Activated CD4-positive, alpha-beta T cell treated with anti-CD3 and anti-CD28 coated beads for 4 hours (primary cell): ENCODE measurements at places on chromosomes 6 and 20.

- DNase-seq: no peak
These were observed 71.9 kb upstream of the SLCO4A1 start for GRCh38 chr20:62570403-62570802.

DNA sequence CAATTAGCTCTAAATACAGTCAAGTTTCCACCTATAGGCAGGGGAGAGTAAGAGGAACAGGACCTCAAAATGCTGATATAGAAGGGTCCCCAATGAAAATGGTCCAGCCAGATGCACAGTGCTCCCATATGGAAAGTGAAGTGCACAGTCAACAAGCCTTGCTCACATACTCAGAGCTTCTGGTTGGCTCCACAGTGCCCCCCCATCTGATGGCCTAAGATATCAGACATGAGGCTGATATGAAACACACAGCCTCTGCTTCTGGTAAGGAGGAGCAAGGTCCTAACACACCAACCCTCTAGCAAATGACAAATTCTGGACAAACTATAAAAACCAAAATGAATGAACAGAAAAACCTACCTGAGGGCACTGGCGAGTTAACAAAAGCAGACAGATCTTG lies 111.4 kb upstream of the EMILIN3 start:
- no peak for DNase-seq

- DNase-seq: peak; percentile 98
These were observed 3.1 kb upstream of the GPSM3 start for GRCh38 chr6:32195652-32195901.

DNA sequence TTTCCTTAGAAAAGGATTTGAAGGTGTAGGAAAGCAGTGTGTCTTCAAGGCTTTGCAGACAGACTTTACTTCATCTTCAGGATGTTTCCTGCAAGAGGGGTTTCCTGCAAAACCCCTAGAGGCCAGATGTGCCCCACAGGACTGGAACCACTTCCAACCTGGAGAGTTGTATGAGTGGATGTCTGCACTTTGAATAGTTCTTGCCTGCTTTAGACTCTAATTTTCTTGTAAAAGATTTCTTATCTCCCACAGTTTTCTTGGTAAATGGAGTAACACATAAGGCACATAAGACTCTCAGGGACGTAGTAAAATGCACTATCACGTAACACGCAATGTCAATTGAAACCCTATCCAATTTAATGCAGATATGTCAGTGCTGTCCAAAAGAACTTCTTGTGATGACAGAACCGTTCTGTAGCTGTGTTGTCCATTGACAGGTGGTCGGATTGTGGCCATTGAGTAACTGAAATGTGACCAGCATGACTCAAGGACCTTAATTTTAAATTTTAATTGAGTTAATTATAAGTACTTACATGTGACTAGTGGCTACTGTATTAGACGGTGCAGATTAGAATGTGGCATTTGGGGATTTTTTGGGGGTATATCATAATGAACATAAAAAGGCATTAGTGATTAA lies 118.7 kb downstream of the JARID2 start:
- no peak for DNase-seq

GRCh38 chr6:139829576-139829975 lies 455.1 kb upstream of the CITED2 start:
- no peak for DNase-seq

- DNase-seq: no peak
These were observed 436 bp downstream of the CAGE1 start for GRCh38 chr6:7389162-7389450.

DNA sequence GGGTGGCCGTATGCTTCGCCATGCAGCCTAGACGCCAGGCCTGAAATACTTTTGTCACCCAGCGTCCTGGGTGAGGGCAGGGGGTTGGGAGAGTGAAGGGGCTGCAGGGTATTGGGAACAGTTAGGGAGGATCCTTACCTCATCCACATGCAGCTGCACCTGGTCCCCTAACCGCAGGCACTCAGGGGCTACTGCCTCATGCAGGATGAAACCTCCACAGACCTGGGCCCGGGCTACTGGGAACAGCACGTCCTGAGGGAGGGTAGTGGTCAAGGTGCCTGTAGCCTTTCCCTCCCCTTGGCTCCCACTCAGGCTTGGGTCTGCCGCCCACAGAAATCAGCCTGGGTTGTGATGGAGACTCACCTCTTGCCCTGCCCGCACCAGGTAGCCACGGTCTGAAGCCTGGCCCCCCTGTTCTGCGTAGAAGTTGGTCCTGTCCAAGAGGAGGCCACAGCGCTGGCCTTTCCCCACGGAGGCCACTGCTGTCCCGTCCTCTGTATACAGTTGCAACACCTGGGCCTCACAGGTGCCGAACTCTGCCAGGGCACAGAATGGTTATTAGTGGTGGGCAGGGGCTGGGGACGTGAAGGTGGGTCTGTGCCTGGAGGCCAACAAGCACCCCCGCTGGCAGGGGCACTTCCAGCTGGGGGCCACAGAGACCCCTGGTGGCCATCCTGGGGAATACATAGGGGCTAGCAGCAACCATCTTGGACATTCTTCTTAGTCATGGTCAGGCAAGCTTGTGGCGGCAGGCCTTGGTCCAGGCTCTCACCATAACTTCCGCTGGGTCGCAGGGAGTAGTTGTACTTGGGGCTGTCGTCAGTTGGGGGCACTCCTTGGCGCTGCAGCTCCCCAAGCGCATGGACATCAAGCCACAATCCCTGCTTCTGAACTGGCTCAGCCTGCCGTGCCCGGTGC lies 8.6 kb downstream of the AARS2 start:
- peak; percentile 42 for DNase-seq

- DNase-seq: no peak
These were observed 101.1 kb upstream of the TAB2 start for GRCh38 chr6:149216459-149216858.

DNA sequence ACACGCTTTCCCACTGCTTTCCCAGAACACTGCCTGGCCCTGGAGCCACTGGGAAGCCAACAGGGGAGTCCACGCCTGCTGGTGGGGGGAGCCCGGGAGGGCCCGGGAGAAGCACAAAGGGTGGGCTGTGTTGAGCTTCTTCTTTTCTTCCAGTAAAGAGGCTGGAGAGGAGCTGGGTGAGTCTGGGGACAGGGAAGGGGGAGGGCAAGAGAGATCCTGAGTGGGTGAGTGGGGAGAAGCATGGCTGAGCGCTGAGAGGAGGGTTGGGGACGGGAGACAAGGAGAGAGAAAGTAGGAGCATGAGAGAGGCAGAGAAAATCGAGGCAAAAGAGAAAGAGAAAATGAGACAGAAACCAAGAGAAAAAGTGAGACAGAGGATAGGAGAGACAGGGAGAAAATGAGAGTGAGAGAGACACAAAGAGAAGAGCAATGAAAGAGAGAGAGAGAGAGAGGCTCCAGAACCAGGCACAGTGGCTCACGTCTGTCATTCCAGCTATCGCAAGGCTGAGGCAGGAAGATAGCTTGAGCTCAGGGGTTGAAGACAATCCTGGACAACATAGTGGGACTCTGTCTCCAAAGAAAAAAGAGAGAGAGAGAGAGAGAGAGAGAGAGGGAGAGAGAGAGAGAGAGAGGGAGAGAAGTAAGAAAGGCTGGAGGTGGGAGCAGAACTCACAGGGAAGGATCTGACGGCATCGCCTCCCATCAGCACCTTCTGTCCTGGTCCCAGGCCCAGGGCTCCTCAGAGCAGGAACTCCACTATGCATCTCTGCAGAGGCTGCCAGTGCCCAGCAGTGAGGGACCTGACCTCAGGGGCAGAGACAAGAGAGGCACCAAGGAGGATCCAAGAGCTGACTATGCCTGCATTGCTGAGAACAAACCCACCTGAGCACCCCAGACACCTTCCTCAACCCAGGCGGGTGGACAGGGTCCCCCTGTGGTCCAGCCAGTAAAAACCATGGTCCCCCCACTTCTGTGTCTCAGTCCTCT lies 2.0 kb downstream of the LST1 start:
- DNase-seq: no peak

- no peak for DNase-seq
These were observed 156.8 kb upstream of the RIN2 start for GRCh38 chr20:19601126-19601810.

DNA sequence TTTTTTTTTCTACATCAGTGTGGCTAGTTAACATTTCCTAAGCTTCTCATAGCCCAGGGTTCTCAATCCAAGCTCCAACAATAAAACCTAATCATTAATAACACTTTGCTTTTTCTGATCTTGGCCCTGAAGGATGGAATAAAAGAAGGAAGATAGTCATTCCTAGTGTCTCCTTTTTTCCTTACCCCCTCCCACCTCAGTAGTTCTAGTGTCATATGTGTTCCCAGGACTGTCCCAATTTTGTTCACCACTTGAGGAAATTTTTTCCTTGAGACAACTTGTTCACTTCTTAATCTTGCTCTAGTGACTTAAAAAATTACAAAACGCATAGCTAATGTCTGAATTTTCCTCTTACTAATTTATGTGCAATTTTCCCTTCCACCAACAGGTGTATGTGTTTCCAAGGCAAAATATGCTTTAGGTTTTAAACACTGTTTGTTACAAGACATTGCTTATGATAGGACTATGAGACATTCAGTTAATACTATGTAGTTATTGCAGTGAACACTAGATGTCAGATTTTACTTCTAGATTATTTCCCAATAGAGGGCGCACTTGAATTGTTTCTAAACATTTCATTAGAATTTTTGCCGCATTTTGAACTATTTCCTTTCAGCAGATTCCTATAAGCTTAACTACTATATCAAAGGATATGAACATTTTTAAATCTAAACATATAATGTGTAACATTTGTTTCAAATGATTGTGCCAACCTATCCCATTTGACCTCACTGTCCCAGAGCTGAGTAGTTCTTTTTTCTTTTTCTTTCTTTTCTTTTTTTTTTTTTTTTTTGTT lies 18.5 kb upstream of the C6orf141 start:
- no peak for DNase-seq

DNA sequence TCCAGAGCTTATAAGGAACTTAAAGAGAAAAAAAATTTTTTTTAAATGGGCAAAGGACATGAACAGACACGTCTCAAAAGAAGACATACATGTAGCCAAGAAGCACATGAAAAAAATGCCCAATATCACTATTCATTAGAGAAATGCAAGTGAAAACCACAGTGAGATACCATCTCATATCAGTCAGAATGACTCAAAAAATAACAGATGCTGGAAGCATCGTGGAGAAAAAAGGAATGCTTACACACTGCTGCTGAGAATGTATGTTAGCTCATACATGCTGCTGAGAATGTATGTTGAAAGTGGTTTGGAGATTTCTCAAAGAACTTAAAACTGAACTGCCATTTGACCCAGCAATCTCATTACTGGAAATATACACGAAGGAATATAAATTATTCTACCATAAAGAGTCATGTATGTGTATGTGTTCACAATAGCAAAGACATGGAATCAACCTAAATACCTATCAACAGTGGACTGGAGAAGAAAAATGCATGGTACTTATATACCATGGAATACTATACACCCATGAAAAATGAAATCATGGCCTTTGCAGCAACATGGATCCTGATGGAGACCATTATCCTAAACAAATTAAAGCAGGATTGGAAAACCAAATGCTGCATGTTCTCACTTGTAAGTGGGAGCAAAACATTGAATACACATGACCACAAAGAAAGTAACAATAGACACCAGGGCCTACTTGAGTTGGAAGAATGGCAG lies 5.2 kb downstream of the OR11A1 start:
- DNase-seq: no peak

GRCh38 chr6:6942831-6943230 lies 164.9 kb upstream of the RREB1 start:
- DNase-seq: no peak

GRCh38 chr6:70129341-70129740 lies 173.5 kb downstream of the COL9A1 start:
- no peak for DNase-seq

- DNase-seq: no peak
These were observed 64.9 kb downstream of the CHD6 start for GRCh38 chr20:41553142-41553879.

GRCh38 chr6:161013695-161014094 lies 22.1 kb downstream of the MAP3K4 start:
- DNase-seq: no peak

GRCh38 chr20:11957911-11958310 lies 40.2 kb downstream of the BTBD3 start:
- DNase-seq: no peak

DNA sequence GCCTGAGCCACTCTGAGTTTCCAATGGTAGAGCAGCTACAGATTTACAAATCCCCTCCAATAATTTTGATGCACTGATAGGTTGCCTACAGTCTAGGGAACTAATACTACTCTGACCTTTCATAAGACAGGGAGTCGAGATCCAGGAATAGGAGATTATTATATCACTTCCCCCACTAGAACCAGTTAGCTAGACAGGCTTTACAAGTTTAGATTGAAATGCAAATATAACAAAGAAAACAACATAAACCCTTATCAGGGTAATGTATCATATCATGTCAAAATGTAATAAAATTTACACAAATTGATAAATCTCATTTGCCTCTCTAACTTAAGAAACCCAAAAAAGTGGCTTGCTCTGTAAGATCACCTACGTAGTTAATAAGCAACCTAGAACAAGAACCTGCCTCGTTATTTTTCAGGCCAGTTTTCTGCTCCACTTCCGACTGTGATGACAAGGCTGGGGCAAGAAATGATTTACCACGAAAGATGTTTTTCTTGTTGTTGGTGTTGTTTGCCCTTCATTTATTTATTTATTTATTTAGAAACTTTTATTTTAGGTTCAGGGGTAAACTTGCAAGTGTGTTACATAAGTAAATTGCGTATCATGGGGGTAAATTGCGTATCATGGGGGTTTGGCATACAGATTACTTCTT lies 504.2 kb upstream of the ID4 start:
- no peak for DNase-seq

DNA sequence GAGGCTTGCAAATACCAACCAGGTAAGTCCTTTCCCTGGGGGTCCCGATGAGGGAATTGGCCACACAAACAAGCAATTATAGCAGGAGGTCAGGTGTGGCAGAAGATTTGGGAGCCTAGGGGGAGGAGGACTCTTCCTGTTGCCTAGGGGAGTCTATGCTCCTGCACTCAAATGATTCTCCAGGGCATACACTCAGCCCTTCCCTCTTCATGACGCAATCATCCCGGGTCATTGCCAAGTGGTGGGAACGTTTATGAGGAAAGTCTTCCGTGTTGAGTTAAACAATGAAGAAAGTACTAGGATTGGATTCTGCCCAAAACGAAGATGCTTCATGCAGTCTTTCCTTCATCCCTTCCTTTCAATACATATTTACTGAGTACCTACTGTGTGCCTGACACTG lies 186.5 kb upstream of the TSHZ2 start:
- no peak for DNase-seq

GRCh38 chr6:55530931-55531330 lies 48.1 kb downstream of the HMGCLL1 start:
- DNase-seq: no peak

DNA sequence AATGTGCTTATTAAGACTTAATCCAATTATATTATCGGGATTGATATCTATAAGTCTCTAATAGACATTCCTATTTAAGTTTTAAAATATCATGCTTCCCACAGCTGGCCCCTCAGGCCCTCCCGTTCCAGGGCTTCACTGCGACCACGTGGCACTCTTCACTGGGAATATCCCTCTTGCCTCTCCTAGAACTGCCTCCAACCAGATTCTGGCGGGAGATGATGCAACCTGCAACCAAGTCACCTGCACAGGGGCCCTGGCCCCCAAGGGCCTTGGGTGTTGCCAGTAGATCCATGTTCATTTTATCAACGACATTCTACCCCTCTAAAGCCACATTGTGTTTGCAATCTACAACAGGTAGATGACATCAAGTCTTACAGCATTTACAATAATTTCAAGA lies 18.4 kb upstream of the RAMACL start:
- DNase-seq: no peak

- no peak for DNase-seq
These were observed 18.5 kb downstream of the BTBD3 start for GRCh38 chr20:11936157-11936556.
